ENCODE measurements at places on chromosomes 6 and 20.

- DNase-seq: no peak
Observed at GRCh38 chr6:148635070-148635743, 111.6 kb upstream of the UST start.

GRCh38 chr20:59063358-59064213, 21.0 kb upstream of the PRELID3B start:
- no peak for DNase-seq

GRCh38 chr6:79232696-79233462, 1.6 kb downstream of the HMGN3 start:
- no peak for DNase-seq

- DNase-seq: no peak
Observed at GRCh38 chr6:18099511-18099910, 23.0 kb downstream of the NHLRC1 start.

- DNase-seq: no peak
Observed at GRCh38 chr6:146526192-146526591, 17.4 kb upstream of the RAB32 start.

GRCh38 chr6:90860822-90861601, 274.1 kb upstream of the MAP3K7 start:
- no peak for DNase-seq

DNA sequence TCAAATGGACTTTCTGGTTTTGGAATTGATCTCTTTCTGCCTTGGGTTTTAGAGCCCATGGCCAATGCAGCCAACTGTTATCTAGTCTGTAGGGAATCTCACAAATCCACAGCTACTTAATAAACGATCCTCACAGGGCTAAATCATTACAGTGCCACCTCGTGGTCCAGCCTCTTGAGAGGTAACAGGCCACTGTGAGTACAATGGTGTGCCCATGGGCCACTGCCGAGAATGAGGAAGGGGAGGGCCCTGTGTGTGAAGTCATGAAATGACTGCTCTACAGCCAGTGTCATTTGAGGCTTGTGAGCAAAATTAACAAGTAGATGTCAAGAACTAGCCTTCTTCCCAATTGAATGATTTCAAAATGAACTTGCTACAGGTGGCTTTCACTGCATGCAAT, 54.3 kb upstream of the GMPR start:
- DNase-seq: no peak

GRCh38 chr6:105746509-105746908, 339.6 kb upstream of the PRDM1 start:
- no peak for DNase-seq

DNA sequence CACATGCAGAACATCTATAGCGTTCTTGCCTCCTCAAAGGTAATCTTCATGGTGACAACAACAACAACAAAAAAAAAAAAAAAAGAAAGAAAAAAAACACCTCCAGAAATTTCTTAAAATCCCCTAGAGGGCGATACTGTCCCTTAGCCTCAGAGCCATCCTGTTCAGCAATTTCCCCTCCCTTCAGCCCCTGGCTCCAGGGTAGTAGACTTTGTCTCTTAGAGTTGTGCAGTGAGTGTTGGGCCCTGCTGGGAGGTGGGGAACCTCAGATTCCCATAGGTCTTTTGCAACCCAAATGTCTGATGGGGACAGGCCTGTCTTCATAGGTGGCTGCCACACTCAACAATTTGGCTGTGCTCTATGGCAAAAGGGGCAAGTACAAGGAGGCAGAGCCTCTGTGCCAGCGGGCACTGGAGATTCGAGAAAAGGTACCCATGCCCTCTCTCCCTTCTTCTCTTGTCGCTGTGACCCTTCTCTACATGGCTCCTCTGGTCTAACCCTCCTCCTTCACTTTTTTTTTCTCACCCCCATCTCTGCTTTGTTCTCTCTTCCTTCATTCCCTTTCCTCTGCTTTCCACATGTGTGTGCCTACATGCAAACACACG, 6.0 kb upstream of the PTK7 start:
- DNase-seq: no peak

- DNase-seq: no peak
Observed at GRCh38 chr20:49701241-49701790, 12.4 kb downstream of the B4GALT5 start.

GRCh38 chr20:1509237-1509636, 18.0 kb upstream of the SIRPB2 start:
- DNase-seq: no peak

GRCh38 chr6:120116343-120116742, 766.8 kb upstream of the MAN1A1 start:
- no peak for DNase-seq

DNA sequence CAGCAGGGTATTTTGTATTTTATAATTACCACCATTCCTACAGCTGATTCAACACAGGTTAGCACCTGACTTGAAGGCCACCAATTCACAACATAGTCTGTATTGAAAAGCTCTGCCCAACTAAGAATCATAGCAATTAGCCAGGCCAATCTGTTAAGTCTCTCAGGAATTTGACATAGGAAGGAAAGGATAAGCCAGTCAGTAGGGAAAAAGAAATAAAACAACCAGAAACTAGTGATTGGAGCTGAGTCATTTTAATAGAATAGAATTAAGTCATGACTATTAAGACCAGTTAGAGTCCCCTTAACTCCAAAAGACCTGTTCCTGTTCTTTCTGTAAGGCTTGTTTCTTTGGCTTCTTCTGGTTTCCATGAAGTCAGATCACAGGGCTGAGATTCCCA, 8.1 kb downstream of the RANBP9 start:
- DNase-seq: no peak

Data from activated CD8-positive, alpha-beta memory T cell treated with anti-CD3 and anti-CD28 coated beads for 1 hour (primary cell).